NCI-H187 (cell line): ENCODE measurements at places on chromosomes 4 and X.

GRCh38 chr4:1418494-1419285, 12.4 kb upstream of the NKX1-1 start:
- no peak for DNase-seq

GRCh38 chrX:48794911-48795515, 6.9 kb upstream of the HDAC6 start:
- no peak for DNase-seq

- DNase-seq, result no peak
These were observed 177.7 kb downstream of the RBM46 start for GRCh38 chr4:154958621-154959358.

GRCh38 chr4:127868196-127868595, 12.5 kb upstream of the PLK4 start:
- no peak for DNase-seq

GRCh38 chr4:139469216-139469615, 15.3 kb downstream of the RAB33B start:
- no peak for DNase-seq
